D721Med (cell line): ENCODE measurements at places on chromosomes 12 and 14.

DNA sequence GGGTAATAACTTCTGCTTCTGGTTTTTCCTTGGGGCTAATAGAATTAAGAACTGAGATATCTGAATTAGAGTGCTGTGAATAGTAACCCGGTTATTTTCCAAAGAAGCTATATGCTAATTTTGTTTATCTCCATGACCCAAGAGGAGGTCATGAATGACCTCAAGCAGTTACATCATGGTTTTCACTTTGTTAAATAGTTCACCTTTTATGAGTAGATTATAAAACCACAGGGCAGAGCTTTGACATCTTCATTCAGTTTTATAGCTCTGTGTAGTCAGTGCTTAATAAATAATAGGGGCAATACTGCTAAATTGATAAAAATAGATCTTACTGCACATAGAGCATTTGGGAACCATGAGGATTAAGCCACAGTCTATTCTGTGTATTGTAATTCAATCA, 462.2 kb downstream of the LRIG3 start:
- DNase-seq, result no peak

DNA sequence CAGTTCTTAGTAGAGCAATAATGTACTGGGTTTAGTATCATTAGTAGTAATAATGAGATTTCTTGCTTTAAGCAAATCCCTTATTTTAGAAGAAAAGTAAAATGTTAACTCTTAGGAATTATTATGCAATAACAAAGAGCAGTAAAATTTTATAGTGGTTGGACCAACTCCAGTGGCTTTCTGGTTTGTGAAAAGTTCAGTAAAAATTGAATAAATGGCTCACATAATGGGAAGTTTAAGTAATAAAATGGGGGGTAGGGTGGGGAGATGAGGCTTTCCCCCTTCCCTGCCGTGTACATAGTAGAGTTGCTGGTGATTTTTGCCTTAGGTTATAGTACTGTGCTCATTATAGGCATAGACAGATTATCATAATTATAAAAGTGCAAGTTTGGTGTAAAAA, 250.5 kb upstream of the ATP2B1 start:
- no peak for DNase-seq

GRCh38 chr14:106694638-106695393, 1168.4 kb downstream of the TMEM121 start:
- no peak for DNase-seq

GRCh38 chr14:46325157-46325556, 326.4 kb downstream of the RPL10L start:
- DNase-seq, result no peak

GRCh38 chr12:123427036-123427769, 9.3 kb downstream of the RILPL2 start:
- no peak for DNase-seq

- no peak for DNase-seq
Observed at GRCh38 chr14:74459289-74459946, 33.4 kb upstream of the SYNDIG1L start.

- DNase-seq, result no peak
Observed at GRCh38 chr14:52259434-52259833, 8.1 kb upstream of the PTGDR start.
